H7 (cell line): ENCODE measurements at places on chromosomes 11 and 22. TPM values are rescaled to one million over a fixed set of nuclear protein-coding genes. Genes with fewer than 3 reads are reported as not detected.

DNA sequence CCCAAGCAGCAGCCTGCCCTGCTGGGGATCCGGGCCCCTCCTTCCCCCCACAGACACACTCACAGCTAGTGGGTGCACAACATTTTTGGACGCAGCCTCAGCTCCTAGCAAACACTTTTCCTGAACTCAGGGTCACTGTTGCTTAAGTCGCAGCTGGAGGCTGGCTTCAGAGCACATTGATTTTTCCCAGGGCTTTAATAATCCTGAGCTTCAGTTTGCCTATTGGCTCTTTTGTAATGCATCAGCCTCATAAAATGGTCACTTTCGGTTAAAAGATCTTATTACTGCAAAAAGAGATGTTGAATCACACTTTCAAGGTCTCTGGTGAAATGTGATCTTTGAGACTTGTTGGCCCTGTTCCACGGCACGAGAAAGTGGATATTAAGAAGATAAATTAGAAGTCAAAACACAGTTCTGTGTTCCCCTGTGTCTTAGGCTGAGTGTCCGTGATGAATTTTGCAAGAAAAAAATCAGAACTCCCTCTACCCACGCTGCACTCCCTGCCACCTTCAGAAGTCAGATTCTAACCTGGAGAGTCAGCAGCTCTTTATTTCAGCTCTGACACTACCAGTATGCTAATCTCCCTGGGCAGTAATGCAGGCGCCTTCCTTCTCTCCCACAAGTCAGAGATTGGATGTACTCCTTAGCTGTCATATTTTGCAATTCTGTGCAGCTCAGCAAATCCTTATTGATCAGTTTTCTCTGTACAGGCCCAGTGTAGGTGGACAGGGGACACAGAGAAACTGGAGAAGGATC lies 158.2 kb upstream of the E2F8 start:
- no peak for DNase-seq

GRCh38 chr11:115221461-115222069 lies 282.6 kb downstream of the CADM1 start:
- DNase-seq = no peak

DNA sequence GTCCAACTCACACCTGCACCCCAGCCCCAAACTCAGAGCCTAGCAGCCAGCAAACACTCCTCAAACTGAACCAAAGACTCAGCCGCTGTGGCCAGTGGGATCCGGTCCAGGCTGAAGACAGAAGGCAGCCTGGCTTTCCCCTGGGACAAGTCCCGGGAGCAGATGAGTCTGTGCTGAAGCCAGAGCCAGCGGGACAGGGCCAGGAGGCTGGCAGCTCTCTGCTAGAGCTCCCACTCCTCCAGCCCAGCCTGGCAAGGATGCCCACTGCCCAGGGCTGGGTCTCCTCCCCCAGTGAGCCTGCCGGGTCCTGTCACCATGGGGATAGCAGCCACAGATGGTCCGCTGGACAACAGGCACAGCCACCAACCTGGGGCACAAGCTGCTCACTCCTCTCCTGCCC lies 42.9 kb upstream of the PRR5 start:
- DNase-seq = peak; percentile 35

GRCh38 chr22:30948930-30949342 lies 19.6 kb downstream of the MORC2 start:
- no peak for DNase-seq

Gene ASCL2
- total RNA-seq = 0.44 and 0.55 TPM in 2 replicates
